ENCODE measurements at places on chromosomes 2 and 18.

DNA sequence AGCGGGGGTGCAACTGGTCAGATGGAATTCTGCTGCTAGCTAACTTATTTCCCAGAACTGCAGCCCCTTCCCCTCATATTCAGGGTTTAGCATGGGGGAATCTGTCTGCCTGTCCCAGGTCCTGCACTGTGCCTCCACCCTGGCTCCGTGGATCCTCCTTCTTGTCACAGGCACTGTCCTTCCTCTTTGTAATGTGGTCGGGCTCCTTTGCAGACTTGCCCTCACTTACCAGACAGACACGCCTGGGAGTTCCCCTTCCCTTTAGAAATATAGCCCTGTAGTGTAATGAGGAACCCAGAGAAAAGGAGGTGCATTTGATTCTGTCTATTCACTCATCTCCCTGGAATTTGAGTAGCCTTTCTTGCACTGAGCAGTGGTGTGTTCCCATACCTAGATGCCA lies 108.7 kb downstream of the TRIM43 start:
- DNase-seq, result no peak

DNA sequence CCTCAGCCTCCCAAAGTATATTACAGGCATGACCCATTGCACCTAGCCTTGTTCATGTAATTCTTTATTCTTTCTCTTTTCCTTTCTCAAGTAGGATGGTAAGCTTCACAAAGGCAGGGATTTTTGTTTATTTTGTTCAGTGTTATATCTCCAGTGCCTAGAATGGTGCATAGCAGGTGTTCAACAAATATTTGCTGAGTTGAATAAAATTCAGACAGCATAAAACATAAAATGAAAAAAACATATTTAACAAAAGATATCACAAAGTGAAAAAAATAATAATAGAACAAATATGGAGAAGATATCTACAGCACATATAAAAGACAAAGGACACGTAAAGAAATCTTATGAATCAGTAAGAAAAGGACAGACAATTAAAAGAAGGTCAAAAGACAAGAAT lies 8.8 kb downstream of the PREPL start:
- no peak for DNase-seq

DNA sequence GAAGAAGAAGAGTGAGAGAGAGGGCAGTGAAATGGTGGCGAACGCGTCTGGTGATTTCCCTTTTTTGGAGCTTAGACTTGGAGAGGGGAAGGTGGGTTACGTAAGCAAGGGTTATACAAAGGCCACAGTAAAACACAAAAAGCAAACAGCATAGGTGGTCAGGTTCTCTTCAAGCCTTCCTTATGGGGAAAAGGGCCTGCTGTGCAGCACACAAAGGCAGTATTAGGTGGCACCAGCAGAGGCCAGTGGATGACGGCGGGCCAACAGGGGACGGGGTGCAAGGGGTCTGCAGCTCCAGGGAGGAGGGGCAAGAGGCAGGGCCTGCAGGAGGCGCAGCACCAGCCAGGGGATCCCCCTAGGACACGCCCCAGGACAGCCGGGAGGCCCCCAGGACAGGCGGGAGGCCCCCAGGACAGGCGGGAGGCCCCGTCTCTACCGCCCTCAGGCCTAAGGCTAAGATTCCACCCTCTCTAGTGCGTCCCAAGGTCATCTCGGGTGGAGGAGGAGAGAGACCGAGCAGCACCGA lies 32.6 kb upstream of the NPC1 start:
- no peak for DNase-seq

- DNase-seq, result no peak
Measured at GRCh38 chr2:229196448-229196847, 74.6 kb downstream of the PID1 start.

- no peak for DNase-seq
Measured at GRCh38 chr2:119679846-119680245, 845 bp downstream of the TMEM177 start.
